ENCODE measurements at places on chromosomes 3 and 15.

DNA sequence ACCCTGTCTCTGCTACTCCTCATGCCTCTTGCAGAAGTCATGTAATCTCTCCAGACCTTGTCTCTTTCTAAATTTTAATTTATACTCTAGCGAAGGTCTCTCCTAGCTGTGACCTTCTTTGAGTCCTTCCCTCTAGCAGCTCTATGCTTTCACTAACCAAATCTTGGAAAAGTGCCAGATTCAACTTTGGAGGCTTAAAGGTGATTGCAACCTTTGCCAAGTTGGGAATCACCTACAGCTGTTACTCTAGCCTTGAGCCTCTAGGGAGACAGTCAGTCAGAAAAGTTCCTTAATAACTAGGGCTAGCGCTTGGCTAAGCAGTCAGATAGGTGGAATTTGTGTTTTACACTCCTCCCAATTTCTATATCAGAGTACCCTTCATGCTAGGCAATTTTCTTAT, 46.1 kb upstream of the ABI3BP start:
- no peak for DNase-seq

- DNase-seq = no peak
These were observed 67.8 kb upstream of the SEC61A1 start for GRCh38 chr3:127984241-127984975.

GRCh38 chr3:188049606-188050530, 104.1 kb upstream of the LPP start:
- DNase-seq = peak; percentile 31

DNA sequence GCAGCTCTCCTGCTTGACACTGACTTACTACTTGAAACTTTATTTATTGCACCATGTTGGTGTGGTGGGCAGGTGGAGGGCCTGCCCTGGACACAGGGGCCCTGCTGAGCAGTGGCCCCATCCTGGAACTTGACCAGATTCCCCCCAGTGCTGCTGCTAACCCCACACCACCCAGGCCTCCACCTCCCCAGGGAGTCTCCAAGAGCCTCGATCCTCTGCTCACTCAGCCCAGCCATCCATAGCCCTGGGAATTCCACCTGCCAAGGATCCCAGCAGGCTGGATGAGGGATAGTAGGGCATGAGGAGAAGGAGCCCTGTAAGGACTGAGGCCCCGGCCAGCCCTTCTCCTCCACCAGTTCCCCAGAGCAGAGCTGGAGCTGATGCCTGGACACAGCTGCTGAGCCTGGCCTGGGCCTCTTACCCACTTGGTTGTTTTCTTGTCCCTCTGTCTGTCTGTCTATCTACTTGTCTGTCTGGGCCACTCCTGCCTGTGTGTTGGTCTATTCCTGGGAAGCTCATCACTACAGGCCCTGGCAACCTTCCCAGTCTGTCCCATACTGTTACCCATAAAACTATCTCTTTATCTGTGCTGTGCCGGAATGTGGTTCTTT, 2.8 kb downstream of the CHAC1 start:
- DNase-seq = no peak

DNA sequence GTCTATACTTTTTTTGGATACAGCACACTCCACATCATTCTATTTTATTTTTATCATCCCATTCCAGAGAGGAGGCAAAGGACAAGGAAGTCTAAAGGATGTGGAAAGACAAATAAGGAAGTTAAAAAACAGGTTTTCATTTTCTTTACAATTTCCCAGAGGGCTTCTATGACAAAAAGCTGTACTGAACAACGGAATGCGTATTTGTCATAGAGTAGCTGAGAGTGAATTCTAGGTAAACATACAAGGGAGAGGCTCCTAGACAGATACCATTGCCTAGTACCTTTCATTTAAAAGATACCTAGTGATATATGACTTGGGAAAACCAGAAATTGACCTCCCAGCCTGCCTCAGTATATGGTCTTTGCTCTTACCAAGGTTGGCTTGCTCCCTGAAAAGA, 341.7 kb downstream of the FHIT start:
- no peak for DNase-seq

DNA sequence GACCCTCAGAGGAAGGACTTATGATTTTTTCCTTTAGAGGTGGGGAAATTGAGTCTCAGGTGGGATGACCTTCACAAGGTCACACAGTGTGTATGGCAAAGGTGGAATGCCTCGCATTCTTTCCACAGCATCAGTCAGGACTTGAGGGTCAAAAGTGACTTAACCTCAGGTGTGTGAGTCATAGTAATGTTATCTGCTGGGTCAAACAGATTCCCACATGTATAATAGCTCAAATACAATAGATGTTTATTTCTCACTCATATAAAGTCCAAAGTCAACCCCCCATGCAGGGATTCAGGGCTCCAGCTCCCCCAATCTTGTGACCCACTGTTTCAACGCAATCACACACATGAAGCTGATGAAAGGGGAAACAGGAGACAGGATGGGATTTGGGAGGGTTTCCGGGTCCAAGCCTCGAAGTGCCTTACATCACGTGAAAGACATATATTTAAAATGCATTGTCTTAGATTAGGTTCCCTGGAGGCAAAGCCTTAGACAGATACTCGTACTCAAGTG, 34.0 kb upstream of the CCDC174 start:
- DNase-seq = no peak

- DNase-seq = no peak
These were observed 28.4 kb upstream of the LIMD1 start for GRCh38 chr3:45566196-45566595.

DNA sequence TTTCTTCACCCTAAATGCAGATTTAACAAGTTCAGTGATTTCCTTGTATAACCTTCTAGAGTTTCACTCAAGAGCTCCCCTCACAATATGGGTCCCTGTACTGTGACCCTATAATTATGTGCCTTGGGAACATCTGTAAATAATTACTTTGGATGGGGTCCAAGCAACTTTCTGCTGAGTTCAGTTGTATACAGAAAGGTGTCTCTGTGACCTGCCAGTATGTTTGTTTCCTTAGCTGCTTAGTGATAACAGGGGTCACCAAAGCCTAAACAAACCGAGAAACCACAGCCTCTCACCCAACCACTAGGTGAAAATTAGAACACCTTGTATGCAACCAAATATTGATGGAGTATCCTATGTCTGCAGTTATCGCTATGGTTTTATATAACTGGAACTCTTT, 29.8 kb upstream of the SLC25A36 start:
- no peak for DNase-seq

GRCh38 chr15:76823890-76824289, 81.2 kb downstream of the SCAPER start:
- DNase-seq = no peak

DNA sequence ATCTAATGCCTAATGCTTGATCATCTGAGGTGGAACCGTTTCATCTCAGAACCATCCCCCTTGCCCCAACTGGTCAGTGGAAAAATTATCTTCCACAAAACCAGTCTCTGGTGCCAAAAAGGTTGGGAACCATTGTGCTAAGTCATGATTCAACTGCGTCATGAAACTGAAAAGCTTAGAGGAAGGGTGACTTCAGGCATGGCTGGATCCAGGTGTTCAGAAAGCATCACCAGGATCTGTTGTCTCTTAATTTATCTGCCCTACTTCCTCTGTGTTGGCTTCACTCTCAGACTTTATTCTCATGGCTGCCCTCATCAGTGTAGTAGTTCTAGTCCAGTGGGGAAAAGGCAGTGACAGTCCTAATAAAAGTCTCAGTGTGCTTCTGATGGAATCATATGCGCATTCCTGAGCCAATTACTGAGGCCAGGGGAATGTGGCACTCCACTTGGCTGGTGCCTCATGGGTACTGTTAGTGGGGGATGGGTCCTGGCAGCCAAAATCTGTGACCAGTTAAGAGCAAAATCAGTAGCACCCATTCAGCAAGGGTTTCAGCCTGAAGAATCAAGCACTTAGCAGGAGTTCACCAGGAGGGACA, 110.3 kb downstream of the WNT5A start:
- DNase-seq = no peak
